ENCODE measurements at places on chromosomes 11 and 22.

DNA sequence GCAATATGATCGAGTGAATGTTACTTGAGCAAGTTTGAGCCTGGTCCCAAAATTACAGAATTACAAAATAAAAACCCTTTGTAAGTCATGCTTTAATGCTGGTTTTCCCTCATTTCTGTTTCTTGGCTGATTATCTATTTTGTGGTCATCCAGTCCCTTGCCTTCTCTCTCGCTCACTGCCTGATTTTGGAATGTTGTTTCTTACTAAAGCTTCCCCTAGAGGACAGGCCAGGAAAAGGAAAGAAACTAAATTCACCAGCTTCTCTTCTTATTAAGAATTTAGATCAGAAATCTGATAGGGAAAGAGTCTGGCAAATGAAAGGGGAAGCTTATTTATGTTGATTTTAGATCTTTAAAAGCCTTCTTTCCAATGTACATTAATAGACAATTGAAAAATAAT lies 16.6 kb upstream of the BDNF start:
- DNase-seq = no peak

- no peak for DNase-seq
Observed at GRCh38 chr22:35203583-35203982, 53.7 kb upstream of the HMGXB4 start.

GRCh38 chr11:107198490-107199007 lies 180.3 kb upstream of the GUCY1A2 start:
- DNase-seq = no peak

DNA sequence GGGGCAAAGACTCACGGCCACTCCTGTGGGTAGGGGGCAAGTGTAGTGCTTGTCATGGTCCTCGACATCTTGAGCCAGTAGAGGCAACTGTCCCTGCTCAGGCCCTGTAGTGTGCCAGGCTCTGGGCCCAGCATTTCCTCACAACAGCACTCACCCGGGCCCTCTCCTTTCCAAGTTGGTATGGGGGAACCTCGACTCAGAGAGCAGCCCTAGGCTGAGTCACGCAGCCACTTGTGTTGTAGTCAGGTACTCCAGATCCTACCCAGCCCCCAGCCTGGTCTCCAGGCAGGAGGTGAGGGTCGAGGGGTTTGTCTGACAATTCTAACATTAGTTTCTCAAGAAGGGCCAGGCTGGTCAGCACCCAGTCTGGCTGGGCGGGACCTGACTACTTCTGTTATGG lies 4.1 kb downstream of the RELT start:
- no peak for DNase-seq

GRCh38 chr11:13290221-13290980 lies 12.8 kb downstream of the BMAL1 start:
- DNase-seq = no peak

GRCh38 chr11:130531061-130531460 lies 82.6 kb downstream of the ADAMTS15 start:
- DNase-seq = no peak

DNA sequence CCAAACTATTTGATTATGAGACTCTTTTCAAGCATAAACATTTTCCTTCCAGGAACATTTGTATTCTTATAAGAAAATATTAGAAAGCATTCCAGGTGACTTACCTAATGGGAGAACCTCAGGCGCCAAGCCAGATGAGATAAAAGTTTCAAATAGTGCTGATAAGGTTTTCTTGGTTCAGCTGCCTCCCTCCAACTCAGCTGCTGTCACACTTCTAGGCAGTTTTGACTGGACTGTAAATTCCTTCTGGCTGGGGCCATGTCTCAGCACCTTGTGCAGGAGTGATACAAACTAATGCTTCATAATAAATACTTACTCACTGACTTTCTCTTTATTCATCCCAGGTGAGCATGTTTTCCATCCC lies 131.1 kb downstream of the MED15 start:
- no peak for DNase-seq

DNA sequence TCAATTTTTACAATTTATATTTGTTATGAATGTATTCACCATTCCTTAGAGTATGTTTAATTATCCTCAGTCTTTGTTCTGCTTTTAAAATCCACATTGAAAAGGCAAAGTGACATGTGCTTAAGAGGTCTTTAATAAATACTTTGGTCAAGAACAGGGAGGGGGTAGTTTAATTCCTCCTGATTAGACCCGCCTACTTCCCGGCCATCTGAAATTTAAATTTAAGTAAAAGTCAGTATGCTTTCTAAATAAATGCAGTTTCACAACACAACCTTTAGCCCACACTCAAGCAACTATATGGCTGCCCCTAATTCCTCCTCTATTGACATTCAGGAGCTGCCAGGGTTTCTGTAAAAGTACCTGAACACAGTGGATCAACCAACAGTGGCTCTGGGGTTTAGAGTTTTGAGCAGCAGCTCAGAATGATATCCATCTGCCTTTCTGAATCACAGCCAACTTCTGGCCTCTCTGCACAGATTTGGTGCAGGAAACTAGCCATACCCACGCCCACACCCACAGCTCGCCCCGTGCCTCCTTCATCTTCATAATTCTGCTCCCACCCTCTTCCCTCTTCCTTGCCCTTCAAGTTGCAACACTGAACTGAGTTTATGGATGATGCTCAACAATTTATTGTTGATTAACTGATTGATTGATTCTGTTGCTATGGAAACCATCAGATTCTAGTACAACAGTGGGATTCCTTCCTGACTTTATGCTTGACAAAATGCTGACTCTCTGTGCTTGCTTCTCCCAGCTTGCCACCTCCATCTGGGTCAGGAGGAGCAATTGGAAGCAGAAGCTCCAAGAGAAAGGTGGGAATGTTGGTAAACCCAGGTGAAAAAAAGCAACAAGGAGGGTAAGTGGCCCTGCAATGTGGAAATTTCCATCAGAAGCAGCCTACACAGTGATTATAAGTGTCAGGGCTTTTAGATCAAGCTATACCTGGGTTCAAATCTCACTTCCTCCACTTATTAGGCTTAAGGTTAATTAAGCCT lies 70.8 kb downstream of the PANX1 start:
- DNase-seq = no peak

DNA sequence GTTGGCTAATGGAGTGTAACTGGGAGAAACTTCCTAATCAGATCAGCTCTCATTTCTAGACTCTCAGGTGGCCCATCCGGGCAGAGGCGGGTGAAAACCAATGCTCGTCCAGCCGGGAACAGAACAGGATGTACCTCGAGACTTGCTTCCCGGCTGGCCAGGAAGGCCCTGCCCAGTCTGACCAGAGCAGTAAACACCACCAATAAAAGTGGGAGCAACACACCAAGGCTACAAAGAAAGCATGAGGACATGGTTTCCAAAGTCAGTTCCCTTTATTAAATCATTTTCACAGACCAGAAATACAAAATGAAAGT lies 940 bp upstream of the TNKS1BP1 start:
- peak; percentile 15 for DNase-seq

DNA sequence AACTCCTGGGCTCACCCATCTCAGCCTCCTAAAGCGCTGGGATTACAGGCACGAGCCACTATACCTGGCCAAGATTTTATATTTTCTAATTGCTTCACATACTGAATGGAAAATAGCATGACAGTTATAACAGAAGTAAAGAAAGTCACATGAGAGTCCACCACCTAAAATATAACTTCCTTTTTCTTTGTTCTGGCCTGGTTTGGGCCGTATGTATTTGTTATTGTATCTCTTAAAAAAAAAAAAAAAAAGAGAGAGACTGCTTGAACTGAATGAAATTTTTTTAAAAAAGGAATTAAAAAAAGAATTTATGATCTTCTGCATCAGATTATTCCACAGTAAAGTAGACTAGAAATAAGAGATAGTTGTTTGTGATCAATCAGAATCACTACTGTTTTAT lies 86.0 kb upstream of the GRIK4 start:
- DNase-seq = no peak

GRCh38 chr11:1507381-1508140 lies 21.0 kb upstream of the MOB2 start:
- no peak for DNase-seq

DNA sequence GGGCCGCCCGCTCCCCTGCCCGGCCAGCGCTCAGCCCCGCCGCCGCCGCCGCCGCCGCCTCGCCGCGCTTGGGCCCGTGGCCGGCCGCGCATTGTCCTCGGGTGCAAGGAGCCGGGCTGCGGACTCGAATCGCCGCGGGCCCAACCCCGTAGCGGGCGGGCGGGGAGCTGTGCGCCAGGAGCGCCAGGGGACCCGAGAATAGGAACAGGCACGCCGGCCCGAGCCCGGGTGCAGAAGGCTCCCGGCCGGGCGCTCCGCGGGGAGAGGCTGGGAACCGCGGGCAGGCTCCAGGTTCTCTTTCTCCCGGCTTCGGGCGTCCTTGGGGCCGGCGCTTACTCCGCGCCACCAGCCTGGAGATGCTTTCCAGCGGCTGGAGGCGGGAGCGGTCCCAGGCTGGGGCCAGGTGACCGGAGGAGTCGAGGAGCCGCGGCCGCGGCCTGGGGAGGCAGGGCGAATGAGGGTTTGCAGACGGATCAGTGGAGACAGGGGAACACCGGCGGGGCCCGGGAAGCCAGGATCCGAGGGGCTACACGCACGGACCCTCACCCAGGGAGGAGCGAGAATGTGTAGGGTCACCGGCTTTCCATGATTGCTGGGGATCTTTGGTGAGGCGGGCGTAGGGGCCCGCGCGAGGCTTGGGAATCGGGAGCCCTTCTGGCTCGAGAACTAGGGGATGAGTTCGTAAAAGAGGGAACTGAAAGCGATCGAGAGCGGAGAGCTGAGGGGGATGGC lies 726 bp downstream of the PKNOX2 start:
- DNase-seq = peak; percentile 34

- DNase-seq = no peak
Observed at GRCh38 chr11:120030411-120030810, 107.5 kb downstream of the TRIM29 start.

GRCh38 chr11:109106151-109106906 lies 315.7 kb upstream of the C11orf87 start:
- no peak for DNase-seq

DNA sequence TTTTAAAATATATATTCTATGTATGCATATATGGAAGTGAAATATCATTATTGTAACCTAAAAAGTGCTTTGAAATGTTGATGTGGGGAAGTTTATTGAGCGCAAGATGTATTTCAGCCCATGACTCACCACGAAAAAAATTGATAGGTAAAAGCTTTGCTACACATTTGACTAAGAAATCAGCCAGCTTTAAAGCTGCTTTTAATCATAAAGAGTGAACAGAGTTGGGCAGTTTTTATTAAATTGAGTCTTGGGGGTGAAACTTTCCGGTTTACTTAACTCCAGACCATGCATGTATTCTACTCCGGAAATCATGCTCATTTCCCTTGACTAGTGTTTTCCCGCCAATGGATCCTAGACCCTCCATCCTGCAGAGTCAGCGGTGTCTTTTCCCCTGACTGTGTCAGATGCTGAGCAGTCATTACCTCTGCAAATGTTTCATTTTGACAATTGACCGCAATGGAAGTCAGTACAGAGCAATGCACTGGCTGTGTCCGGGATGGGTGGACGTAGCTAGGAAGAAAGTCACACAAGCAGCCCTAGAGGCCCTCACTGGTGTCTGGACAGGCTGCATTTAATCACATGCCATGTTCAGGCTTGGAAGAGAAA lies 47.2 kb upstream of the MPEG1 start:
- no peak for DNase-seq

All from HEK293T (cell line).